ENCODE measurements at places on chromosomes 12 and 14. TPM values are rescaled to one million over a fixed set of nuclear protein-coding genes. Genes with fewer than 3 reads are reported as not detected.

TAS2R13 gene
- 1.2 TPM for total RNA-seq

ZNF385A gene
- 2.6 TPM for total RNA-seq

SIX1 gene
- 0.05 TPM for total RNA-seq

TOMM20L gene
- total RNA-seq, result not detected

TAS2R20 gene
- 6.6 TPM for total RNA-seq

AMHR2 gene
- not detected for total RNA-seq

LHX5 gene
- not detected for total RNA-seq

LRTM2 gene
- not detected for total RNA-seq

MORN3 gene
- 0.30 TPM for total RNA-seq

BRMS1L gene
- 4.8 TPM for total RNA-seq

ADCY4 gene
- 0.97 TPM for total RNA-seq

SRRM4 gene
- total RNA-seq, result not detected

Measured in smooth muscle cell of the umbilical artery (primary cell).